ENCODE measurements at places on chromosomes 2 and 18. TPM values are rescaled to one million over a fixed set of nuclear protein-coding genes. Genes with fewer than 3 reads are reported as not detected.

GRCh38 chr18:75408554-75409506 lies 18.7 kb downstream of the SMIM21 start:
- no peak for DNase-seq

GRCh38 chr18:43382641-43383403 lies 105.5 kb upstream of the SYT4 start:
- DNase-seq: no peak

DNA sequence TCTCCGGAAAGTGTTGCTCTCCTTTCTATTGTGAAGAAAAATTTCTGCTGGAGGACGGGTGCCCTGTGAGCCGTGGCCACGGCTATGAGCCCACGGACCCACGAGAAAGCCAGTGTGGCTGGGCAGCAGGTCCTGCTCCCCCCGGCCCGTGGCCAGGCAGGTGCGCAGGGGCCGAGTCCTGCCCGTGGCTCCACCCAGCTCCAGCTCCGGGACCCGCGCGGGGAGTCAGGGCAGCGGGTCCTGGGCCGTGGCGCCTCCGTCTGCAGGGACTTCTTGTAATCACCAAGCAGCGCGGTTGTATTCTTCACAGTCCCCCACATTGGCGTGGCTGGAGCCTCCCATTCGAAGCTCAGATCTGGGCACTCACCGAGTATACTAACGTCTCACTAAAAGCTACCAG lies 43.0 kb downstream of the SALL3 start:
- DNase-seq: no peak

DNA sequence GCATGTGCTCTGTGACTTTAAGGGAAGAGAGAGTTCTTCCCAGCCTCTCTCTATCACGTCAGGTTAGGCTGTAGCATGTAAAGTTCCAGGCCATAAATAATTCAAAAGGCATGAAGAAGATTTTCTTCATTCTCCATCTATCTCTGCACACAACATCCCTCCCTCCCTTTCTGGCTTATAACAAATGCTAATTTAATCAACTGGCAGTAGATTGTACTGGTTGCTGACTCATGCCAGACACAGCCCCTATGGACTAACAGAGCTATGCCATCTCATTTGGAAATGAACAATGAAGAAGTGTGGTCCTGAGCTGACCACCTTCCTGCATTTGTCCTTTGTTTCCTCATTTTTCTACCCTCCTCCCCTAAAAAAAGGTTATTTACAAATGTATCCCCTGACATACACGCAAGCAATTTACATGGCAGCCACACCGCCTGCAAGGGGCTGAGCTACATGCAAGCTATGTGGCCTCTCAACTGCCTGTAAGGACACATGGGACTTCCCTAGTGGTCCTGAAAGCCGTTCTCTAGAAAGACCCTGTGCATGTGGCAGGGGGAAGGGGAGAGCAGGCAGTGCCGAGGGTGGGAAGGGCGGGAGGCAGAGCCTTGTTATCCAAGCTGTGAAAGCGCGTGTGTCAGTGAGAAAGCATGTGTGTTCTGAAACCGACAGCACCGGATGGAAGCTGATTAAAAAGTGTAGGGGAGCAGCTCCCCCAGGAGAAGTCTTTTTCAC lies 90.9 kb upstream of the KLF7 start:
- DNase-seq: no peak

- no peak for DNase-seq
Measured at GRCh38 chr2:164803776-164804466, 37.7 kb downstream of the COBLL1 start.

DNA sequence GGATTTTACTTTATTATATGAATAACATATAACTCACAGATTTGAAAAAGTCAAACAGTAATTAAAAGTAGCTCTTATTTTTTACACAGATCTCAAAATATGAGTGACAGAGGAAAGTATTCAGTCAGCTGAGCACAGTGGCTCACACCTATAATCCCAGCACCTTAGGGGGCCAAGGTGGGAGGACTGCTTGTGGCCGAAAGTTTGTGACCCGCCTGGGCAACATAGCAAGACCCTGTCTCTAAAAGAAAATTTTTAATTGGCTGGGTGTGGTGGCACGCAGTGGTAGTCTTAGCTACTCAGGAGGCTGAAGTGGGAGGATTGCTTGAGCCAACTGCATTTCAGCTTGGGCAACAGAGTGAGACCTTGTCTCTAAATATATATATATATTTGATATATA lies 19.2 kb upstream of the UGP2 start:
- DNase-seq: no peak

- DNase-seq: no peak
Measured at GRCh38 chr2:199366406-199366805, 91.3 kb downstream of the SATB2 start.

GRCh38 chr2:169476459-169476858 lies 2.8 kb upstream of the BBS5 start:
- no peak for DNase-seq

DNA sequence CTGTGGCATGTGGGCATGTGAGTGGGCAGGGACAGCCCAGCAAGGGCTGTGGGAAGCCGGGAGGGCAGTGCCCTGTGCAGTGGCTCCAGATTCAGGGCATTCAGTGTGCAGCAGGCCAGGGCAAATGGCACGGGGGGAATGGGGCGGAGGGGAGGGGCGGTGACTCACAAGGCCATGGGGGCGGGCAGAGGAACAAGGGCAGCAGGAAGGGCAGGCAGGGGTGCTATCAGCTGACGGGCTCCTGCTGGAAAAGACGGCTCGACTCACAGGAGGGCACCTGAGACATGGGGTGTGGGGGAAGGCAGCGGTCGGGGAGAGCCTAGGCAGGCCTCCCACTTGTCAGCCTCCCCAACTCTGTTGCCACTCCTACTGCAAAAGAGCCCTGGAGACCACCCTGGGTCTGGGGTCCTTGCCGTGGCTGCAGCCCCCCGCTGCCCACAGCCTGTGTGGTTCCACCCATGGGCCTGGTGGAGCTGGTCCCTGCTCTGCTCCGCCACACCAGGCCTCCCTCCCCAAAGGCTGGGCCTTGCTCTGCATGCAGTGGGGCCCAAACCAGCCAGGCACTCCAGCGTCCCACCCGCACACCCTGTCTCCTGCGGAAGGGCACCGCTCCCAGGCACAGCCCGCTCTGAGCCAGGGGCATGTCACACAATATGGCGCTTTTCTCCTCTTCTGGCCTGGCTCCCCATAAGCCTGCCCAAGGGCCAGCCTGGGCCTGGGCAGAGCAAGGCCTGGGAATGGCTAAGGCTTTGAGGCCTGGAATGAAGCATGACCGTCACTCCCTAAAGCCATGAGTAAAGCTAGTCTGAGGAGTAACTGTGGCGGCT lies 25.9 kb downstream of the HS6ST1 start:
- no peak for DNase-seq

GRCh38 chr2:150491430-150491829 lies 4.0 kb upstream of the RND3 start:
- DNase-seq: no peak

GRCh38 chr2:189559579-189560272 lies 20.9 kb downstream of the SLC40A1 start:
- peak; percentile 59 for DNase-seq

- no peak for DNase-seq
Measured at GRCh38 chr2:194332799-194333490, 1324.1 kb upstream of the SLC39A10 start.

DNA sequence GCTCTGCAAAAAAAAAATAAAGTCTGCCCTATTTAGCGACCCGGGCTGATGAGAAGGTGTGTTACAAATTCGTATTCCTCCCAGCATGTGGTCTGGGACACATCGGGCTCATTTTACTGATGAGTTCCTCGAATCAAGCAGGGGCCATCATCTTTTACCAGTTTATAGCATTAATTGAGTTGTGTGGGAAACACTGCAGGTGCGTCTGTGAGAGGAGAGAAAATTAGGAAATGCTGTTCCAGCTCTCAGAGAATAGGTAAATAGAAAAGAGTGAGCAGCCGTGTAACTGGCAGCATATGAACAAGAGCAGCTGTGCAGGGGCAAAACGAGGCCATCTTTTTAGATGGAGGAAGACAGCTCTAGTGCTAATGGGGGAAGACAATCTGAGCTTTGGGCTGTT lies 216.7 kb downstream of the SETBP1 start:
- DNase-seq: no peak

DNA sequence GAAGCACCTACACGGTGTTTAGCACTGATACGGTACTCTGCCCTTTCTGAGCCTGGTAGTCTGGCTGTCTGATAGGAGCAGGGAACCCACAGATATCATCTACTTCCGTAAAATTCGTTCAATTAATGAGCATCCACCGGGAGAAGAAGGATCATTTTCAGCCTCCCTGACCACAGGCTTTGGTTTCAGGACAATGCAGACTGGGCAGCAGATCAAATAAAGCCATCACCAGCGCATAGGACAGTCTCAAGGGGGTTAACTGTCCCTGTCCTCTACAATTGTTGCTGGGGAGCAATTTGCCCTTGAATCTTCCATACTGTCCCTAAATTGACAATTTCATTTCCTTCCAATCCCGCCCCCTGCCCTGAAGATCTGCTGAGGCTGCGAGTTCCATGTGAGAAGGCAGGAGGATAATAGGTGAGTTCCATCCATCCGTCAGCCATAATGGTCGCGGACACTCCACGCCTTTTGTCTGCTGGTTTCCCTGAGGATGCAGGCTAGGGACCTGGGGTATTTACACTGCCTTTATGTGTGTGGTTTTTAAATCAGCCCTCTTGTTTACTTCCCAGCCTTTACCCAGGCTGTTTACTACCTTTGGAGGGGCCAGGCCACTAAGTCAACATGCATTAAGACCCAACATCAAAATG lies 110.0 kb downstream of the MYCN start:
- no peak for DNase-seq

GRCh38 chr2:45886171-45886663 lies 234.7 kb downstream of the PRKCE start:
- DNase-seq: no peak

GRCh38 chr2:5594249-5594695 lies 97.9 kb upstream of the SOX11 start:
- no peak for DNase-seq

DNA sequence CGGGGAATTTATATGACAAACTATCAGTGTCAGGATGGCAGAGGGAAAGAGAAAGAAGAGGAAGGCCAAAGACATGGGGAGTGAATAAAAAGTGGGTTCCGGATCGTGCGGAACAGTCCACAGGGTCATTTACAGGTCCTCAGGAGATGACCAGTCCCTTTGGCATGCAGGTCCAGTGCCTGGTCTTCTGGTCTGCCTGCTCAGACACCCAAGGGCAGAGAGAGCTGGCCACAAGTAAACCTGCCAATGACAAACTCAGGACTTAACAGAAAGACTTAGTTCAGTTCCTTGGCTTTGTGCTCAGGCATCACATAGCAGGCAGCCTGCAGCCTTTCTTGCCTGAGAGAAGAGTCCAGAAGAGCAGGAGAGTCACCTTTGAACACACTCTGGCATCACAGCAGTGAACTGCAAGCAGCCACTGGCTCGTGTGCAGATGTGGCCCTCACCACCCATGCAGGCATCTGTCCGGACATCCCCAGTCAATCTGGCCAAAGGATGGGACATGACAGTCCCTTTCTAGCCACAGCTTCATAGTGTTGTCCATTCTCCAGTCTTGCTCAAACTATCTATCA lies 14.0 kb downstream of the TMEM127 start:
- DNase-seq: peak; percentile 65

DNA sequence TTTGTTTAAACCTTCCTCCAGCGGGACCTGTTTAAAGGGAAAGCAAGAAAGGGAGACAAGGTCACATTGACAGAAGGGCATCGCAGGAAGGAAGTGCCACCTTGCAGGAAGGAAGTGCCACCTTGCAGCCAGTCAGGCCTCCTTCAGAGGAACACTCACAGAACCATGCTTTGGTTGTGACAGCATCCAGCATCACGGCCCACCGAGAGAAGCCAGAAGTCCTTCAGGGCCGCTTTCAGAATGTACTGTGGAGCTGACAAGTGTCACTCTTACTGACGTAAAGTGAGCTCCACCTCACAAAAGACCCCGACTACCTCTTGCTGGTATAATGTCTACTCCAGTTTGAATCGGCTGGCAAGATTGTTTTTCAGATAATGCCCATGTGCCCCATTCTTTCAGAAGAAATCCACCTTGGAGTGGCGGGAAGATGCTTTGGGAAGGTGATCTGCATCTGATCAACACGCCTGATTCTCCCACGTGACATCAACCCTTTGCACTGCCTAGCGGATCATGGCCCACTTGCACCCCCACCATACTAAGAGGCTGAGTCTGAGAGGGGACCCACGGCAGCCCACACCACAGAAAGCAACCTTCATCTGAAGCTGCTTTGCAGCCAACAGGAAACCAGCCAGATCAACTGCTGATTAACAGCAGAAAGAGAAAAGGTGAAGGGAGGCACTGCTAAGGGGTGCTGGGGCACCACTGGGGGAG lies 99.8 kb downstream of the UXS1 start:
- DNase-seq: no peak

DNA sequence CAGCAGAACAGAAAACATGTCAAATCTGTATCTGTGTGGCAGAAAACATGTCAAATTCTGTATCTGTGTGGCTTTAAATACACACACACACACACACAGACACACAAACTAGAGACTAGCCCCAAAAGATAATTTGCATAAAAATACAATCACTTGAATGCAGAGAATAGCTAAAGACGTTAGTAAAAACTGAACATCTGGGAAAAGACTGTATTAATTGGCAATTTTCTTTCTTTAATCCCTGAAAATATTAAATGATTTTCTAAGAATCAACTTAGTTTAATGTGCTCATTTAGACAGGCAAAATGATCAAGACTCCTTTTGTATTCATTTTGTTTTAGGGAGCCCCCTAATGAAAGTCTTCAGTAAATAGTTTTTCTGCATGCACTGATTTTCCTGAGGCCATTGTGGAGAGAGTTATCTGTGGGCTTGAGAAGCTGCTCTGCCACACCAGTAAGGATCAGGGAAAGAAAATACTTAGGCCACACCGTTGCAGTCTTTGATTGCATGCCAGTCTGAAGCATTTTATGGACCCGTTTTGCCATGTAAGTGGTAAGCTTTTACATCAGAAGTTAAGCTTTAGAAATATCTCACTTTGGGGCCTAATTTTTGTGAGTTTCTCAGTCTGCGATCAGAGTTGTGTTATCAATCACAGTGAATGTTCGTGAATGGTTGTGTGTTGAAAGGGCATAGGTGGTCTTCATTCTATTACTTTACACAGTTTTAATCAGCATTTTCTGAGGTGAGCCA lies 2.2 kb downstream of the SPATS2L start:
- no peak for DNase-seq

DNA sequence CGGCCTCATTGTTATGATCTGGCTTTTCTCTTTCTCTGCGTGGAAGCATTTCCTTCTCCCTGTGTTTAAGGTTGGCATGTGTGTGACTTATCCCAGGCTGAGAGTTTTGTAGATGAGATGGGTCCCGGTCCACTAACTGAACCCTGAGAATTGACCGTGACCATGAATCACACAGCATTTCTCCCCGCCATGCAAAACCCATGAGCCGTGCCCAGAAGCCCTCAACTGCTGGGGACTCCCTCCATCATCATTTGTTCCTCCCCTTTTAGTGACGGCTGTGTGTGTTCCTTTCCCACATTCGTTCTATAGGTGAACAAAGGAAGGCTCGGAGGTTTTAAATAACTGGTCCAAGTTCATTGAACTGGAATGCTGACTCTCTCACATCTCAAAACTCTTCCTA lies 30.1 kb upstream of the TXNDC2 start:
- no peak for DNase-seq

The TUBA4B gene
- total RNA-seq: not detected

The PDCL3 gene
- 23.4 TPM for total RNA-seq

The LINC00305 gene
- not detected for total RNA-seq

The FRZB gene
- 5.7 TPM for total RNA-seq

The CMPK2 gene
- total RNA-seq: 4.2 TPM

The CNRIP1 gene
- total RNA-seq: 7.5 TPM

The ALPP gene
- not detected for total RNA-seq
